ENCODE measurements at places on chromosomes 12 and 14.

- no peak for DNase-seq
Measured at GRCh38 chr14:68442828-68443629, 349.8 kb downstream of the ZFP36L1 start.

DNA sequence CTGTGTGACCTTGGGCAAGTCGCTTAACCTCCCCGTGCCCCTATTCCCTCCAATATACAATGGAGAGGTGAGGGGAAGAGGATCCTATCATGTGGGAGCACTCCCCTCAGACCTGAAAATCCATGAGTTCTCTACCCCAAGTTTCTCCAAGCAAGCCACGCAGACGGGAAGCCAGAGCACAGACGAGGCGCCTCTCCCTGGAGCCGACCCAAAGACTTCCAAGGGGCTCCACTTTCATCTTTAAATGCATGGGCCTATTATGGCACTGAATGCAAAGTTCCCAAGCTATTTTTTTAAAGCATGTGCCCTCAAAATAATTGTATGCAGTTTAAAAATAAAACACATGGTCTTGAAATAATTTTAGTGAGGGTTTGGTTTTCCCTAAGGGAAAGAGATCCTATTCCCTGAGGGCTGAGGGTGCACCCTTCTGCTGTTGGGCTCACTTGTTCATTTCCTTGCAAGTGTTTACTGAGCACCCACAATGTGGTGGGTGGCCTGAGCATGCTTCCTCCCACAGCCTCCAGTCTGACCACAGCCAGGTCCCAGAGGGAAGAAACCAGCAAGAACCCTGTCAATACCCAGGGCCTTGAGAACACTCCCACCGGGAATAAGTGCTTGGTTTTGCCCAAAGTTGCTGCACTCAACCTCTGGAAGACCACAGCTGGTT is 14.6 kb downstream of the CMKLR1 start:
- DNase-seq, result no peak

DNA sequence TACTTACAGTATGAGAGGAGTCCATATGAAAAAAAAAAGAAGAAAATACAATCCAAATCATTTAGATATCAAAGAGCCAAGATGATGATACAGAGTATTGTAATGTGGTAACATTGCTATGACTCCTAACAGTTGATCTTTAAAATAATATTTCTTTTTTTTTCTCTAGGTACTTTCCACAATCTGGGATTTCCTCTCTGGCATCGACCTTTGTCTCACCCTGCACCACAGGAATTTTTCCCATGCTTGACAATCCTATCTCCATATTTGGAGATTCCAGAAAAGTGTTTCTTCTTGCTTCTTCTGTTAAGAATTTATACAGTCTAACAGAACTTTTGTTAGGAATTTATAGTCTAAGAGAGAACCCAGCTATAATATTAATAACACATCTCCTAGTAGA is 184.4 kb downstream of the ITPR2 start:
- no peak for DNase-seq

- no peak for DNase-seq
Measured at GRCh38 chr14:88682495-88683114, 110.1 kb downstream of the EML5 start.

GRCh38 chr14:51242545-51243490 is 2.8 kb downstream of the TMX1 start:
- no peak for DNase-seq

DNA sequence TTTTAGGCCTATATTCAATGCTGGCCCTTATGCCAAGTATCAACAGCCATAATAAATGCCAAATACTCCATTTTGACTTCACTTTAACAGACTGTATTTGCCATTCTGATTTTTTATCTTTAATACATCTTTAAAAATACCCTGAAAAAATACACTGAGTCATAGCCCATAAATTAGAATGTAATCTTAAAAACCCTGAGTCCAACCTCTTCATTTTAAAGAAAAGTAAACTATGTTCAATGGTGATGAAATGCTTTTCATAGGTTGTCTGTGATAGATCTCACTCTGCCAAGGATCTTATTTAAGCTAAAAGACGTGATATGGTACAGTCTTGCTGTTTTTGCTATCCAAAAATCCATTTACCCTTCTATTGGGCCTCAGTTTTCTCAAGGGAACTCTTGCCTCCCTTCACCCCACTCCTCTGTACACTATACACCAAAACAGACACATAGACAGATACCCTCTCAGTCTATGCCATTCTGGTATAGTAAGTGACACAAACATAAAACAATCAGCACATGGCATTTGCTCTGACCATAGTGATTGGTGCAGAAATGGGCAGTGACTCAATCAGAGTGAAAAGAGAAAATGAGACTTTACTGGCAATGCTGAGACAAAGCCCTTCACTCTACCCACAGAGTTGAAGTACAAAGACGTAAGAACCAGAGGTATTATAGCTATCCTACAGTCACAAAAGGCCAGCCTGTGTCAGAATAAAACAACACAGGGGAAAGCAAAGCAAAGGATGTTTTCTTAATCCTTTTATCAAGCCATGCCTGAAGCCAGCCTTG is 49.1 kb downstream of the BTG1 start:
- no peak for DNase-seq

DNA sequence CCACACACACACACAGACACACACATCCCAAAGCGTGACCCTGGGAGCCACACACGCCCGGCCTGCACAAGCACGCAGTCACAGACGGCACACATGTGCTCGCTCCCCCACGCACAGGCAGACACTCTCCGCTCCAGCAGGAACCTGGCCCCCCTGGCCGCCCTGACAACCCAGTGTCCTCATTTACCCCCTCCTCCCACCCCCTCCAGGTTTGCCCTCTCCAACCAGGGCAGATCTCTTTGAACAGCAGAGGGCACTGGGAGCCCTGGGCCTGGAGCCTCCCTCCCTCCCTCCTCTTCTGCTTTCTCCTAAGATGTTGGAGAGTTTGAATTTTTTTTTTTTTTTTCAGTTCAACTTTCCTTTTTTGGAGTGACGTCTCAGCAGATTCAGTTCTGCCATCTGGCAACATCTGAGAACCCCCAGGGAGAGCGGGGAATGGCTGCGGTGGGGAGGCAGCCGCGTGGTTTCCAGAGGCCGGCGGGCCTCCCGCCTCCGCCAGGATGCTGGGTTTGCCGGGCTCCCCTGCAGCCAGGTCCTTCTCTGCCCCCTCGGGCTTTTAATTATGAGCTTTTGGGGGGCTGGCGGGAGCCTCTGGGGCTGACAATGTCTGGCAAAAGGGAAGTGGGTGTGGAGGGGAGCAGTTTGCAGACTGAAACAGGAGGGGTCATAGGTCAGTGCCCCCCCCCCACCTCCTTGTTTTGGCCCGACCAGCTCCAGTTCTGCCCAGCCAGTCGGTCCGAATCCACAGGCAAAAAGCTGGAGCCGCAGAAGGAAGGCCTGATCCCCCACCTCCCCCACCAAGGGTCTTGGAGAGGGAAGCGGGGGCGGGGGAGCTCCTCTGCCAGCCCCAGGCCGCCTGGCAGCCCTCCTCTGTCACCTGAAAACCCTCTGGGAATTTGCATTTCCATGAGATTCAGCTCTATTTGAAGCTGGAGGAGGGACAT is 1.3 kb upstream of the NCOR2 start:
- peak; percentile 81 for DNase-seq

DNA sequence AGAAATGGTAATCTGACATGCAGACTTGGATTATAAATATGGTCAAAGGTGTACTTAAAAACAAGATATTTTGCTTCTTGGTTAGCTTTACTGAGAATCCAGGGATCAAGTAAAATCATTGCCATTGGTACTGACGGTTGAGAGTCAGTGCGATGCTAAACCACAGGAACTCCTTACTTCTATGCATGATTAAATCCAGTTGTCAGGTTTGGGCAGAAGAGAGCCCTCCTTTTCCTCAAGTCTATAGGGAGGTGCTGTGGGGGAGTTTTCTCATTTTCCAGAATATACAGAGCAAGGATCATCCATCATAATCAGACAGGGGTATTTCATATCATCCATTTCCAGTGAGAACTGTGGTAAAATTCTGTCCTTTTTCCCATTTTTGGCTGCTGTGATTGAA is 839.1 kb downstream of the NRXN3 start:
- DNase-seq, result no peak

- DNase-seq, result peak; percentile 89
Measured at GRCh38 chr14:105087308-105087962, 22.2 kb upstream of the GPR132 start.

GRCh38 chr14:94423453-94424056 is 29.0 kb downstream of the SERPINA11 start:
- peak; percentile 66 for DNase-seq

DNA sequence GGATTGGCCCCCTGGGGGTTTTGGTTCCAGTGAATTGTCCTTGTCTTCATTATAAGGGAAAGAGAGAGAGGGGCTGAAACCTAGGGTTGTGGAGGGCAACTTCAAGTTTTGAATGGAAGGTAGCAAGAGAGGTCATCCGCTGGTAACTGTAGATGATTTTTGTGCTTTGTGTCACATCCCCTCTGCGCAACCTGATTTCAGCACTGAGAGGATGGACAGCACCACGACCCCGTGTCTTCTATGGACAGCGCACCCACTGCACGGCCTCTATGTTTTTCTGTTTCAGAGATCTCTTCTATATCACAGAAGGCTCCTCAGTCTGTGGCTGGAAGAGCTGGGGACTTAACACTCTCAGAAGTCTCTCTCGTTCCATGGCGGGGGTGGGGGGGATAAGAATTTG is 127.0 kb upstream of the RPH3A start:
- DNase-seq, result no peak

DNA sequence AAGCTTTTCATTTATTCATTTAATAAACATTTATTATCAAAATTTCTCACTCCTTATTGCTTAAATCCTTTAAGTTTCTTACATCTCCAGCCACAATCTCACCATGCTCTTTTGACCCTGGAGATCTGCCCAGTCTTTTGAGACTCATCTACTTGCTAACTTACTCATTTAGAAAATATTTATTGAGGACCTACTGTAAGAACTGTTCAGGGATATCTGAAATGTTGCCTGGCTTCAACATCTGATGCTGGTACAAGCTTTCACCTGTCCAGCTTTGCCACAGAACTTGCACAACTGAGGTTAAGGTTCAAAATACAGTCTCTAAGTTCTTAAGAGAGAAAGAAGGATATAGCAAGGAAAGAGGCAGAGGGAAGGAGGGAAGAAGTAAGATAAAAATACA is 17.5 kb upstream of the GXYLT1 start:
- DNase-seq, result no peak

Measured in NCI-H1694 (cell line).